ENCODE measurements at places on chromosomes 2 and 18. TPM values are rescaled to one million over a fixed set of nuclear protein-coding genes. Genes with fewer than 3 reads are reported as not detected.

DNA sequence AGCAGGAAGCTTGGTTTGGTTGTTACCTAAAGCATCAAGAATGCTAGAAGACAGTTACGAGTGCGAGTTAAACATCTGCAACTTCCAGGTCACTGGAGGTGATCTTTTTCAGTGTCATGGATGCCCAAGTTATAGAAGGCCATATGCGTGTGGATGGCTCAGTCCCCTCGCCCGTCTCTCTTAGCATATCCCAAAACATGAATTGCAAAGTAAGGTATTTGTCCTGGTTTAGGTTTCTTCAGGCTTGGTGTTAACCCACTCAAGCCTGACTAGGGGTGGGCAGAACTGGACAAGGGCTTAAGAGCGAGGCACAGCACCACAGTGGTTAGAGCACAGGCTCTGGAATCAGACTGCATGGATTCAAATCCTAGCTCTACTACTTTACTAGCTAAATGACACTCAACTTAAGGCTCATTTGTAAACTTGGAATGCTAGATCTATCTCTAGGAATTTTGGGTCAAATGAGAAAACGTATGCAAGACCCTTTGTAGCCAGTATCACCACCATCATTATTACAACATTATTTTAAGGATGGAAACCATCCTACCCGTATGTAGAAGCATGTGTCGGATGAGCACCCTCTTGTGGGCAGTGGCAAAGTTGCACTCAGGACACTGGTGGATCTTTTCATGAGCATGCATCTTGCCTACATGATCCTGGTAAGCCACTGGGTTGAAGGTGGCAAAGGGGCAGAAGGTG lies 11.2 kb downstream of the ZNF142 start:
- peaks cover 41% of the 10 kb centered on the region for H3K36me3 ChIP-seq
- H3K4me3 ChIP-seq, result no peak overlapping the region
- peak; percentile 45 for DNase-seq
- H3K4me1 ChIP-seq, result no peaks in the 10 kb centered on the region

DNA sequence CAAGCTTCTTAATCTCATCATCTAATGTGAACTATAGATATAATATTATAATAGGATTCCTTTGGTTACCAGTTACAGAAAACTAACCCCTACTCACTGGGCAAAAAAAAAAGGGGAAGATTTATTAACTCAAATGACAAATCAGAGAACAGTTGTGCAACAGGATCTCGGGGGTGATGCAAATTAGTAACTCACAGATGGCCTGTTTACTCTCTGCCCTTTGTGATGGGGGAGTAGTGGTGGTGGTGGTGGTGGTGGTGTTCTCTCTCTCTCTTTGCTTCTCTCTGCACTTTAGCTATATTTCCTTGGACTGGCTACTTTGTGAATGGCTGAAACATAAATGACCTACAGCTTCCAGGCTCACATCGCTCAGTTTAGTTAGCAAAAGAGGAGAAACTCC lies 59.0 kb downstream of the TMEM247 start:
- H3K36me3 ChIP-seq, result no peaks in the 10 kb centered on the region
- H3K27ac ChIP-seq, result peak overlapping the region; percentile 95
- H3K4me1 ChIP-seq, result peaks cover 12% of the 10 kb centered on the region
- no peaks in the 10 kb centered on the region for H3K27me3 ChIP-seq

DNA sequence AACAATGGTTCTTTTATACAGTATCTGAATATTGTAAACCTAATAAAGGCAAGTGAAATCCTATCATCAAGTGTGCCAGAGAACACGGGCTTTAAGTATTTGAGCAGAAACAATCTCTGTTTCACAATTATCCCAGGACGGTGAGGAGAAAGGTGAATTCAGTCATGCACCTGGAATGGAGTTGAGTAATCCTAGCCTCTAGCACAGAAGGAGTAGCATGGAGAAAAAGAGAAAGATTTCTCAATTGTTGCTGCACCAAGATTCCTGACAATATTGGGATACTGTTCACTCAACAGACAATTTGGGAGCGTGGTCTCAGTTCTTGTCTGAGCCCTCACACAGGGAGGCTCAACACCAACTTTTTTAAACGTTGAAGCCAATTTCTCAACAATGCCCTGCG lies 510.6 kb downstream of the SOX11 start:
- H3K36me3 ChIP-seq, result no peaks in the 10 kb centered on the region
- DNase-seq, result no peak
- no peaks in the 10 kb centered on the region for H3K4me1 ChIP-seq
- H3K27ac ChIP-seq, result no peak overlapping the region

DNA sequence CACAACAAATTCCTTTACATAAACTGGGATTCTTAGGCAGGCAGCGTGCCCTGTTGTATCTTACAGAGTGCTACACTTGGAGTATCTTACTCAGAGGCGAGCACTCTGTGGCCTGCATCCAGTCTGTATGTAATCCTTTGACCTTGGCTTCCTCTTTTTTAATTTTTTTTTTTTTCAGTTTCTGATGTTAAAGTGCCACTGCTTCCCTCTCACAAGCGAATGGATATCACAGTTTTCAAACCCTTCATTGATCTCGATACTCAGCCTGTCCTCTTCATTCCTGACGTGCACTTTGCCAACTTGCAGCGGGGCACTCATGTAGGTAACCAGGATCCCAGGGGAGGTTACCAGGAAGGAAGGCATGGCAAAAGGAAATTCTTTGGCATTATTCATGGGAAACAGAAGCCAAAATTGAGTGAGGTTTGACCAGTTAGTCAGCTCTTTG lies 40.4 kb downstream of the GRHL1 start:
- no peak overlapping the region for H3K27ac ChIP-seq
- H3K36me3 ChIP-seq, result no peaks in the 10 kb centered on the region
- DNase-seq, result no peak
- no peak overlapping the region for H3K4me3 ChIP-seq
- no peaks in the 10 kb centered on the region for H3K27me3 ChIP-seq
- H3K4me1 ChIP-seq, result peaks cover 4% of the 10 kb centered on the region

DNA sequence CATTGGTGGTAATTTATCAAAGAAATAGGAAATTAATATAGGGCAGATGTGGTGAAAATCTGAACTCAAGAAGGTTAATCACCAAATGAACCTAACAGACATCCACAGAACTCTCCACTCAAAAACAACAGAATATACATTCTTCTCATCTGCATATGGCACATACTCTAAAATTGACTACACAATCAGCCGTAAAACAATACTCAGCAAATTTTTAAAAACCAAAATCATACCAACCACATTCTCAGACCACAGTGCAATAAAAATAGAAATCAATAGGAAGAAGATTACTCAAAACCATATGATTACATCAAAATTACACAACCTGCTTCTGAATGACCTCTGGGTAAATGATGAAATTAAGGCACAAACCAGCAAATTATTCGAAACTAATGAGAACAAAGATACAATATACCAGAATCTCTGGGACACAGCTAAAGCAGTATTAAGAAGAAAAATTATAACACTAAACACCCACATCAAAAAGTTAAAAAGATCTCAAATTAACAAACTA lies 31.0 kb downstream of the RBM43 start:
- H3K27me3 ChIP-seq, result no peaks in the 10 kb centered on the region
- H3K36me3 ChIP-seq, result no peaks in the 10 kb centered on the region
- no peak for DNase-seq
- no peak overlapping the region for H3K27ac ChIP-seq

DNA sequence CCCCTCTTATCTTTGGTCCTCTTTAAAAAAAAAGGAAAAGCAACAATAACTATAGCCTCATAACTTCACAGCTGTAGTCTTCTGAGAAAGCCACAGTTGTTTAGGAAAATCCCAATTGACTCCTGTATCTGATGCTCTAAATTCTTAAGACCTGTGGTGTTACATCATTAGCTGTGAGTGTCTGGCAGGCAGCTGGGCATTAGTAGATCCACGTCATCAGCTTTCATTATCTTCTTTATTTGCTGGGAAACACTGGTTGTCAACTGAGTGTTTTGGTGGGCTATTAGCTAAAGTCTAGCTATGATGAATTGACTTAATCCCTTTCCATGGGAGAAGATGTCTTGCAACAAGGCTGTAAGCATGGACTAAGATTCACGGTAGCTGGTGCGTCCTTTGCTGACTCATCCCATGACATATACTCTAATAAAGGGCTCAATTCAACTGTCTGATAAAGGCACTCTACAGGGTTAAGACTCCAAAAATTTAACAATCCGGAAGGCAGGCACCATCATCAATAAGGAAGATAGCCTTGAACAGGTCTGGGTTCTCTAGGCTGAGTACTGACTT lies 517.2 kb downstream of the PLCL1 start:
- no peaks in the 10 kb centered on the region for H3K36me3 ChIP-seq
- H3K4me1 ChIP-seq, result no peaks in the 10 kb centered on the region
- peaks cover 8% of the 10 kb centered on the region for H3K27me3 ChIP-seq
- DNase-seq, result no peak

DNA sequence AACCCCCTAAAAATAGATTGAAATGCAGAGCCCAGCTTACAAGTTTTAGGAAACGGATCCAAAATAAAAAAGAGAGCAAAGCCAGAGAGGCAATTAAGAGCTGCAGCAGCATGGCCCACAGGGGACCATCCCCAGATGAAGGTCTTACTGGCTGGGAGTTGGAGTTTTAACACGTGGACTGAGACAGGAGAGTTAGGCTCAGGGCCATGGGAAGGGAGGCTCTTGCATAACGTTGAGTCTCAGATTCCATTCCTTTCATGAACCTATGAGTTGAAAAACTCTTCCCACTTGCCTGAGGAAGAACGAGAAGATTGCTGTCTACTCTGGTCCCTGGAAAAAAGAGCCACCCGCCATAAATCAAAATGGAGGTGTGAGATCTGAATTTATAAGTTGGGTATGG lies 101.8 kb upstream of the NDUFV2 start:
- no peaks in the 10 kb centered on the region for H3K27me3 ChIP-seq
- no peak overlapping the region for H3K4me3 ChIP-seq
- DNase-seq, result no peak
- H3K36me3 ChIP-seq, result no peaks in the 10 kb centered on the region

- H3K4me3 ChIP-seq, result no peak overlapping the region
- no peaks in the 10 kb centered on the region for H3K4me1 ChIP-seq
- H3K27me3 ChIP-seq, result no peaks in the 10 kb centered on the region
- H3K36me3 ChIP-seq, result no peaks in the 10 kb centered on the region
- DNase-seq, result no peak
Observed at GRCh38 chr2:207778298-207778882, 8.7 kb upstream of the FZD5 start.

- no peak overlapping the region for H3K27ac ChIP-seq
- H3K4me3 ChIP-seq, result no peak overlapping the region
- no peak for DNase-seq
- no peaks in the 10 kb centered on the region for H3K4me1 ChIP-seq
Observed at GRCh38 chr2:112032224-112032586, 22.9 kb upstream of the TMEM87B start.

DNA sequence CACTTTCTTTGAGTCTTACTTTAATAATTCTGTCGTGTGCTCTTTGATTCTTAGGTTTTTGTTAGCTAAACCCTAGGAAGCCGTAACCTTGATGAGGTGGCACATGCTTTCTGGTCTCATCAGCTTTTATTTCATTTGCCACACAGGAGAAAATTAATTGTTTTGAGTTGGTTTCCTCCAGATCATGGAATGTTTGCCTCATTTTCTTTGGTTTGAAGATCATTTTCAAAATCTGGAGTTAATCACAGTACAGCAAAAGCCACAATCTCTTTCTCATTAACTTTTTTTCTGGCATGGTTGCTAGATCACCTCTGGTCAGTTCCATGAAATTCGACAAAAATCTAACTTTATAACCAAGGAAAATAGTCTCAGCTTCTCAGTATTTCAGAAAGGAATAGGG lies 182.9 kb downstream of the MYO1B start:
- no peak overlapping the region for H3K27ac ChIP-seq
- no peaks in the 10 kb centered on the region for H3K36me3 ChIP-seq
- H3K27me3 ChIP-seq, result no peaks in the 10 kb centered on the region
- DNase-seq, result no peak
- no peaks in the 10 kb centered on the region for H3K4me1 ChIP-seq

GRCh38 chr2:200422532-200423261 lies 87.2 kb downstream of the KCTD18 start:
- H3K36me3 ChIP-seq, result no peaks in the 10 kb centered on the region
- H3K27ac ChIP-seq, result no peak overlapping the region
- no peaks in the 10 kb centered on the region for H3K4me1 ChIP-seq
- no peak overlapping the region for H3K4me3 ChIP-seq
- DNase-seq, result no peak

GRCh38 chr2:143692162-143692561 lies 562.9 kb downstream of the ARHGAP15 start:
- no peaks in the 10 kb centered on the region for H3K4me1 ChIP-seq
- H3K36me3 ChIP-seq, result no peaks in the 10 kb centered on the region
- H3K4me3 ChIP-seq, result no peak overlapping the region
- H3K27ac ChIP-seq, result peak overlapping the region; percentile 55
- no peak for DNase-seq

DNA sequence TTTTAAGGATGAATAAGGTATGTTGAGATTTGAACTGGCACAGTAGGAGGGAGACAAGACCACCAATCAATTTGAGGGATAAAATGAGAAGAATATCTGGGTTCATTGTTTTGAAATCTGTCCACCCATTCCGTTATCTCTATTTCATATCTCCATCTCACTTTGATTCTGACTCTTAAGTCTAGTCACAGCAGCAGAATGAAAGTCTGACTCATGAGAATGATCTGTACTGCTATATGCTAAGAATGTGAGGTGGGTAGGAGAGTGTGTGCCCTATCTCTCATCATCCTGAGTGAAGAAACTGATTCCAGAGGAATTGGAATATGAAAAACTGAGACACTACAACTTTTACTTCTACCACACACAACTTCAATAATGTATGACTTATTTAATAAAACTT lies 1994.5 kb upstream of the PIK3C3 start:
- no peak overlapping the region for H3K27ac ChIP-seq
- no peaks in the 10 kb centered on the region for H3K36me3 ChIP-seq
- H3K4me3 ChIP-seq, result no peak overlapping the region
- H3K4me1 ChIP-seq, result no peaks in the 10 kb centered on the region
- no peak for DNase-seq

- H3K4me3 ChIP-seq, result no peak overlapping the region
- no peak for DNase-seq
- no peaks in the 10 kb centered on the region for H3K4me1 ChIP-seq
- H3K27me3 ChIP-seq, result no peaks in the 10 kb centered on the region
- no peaks in the 10 kb centered on the region for H3K36me3 ChIP-seq
Observed at GRCh38 chr2:215815960-215816359, 197.4 kb downstream of the MREG start.

GRCh38 chr2:30747206-30747605 lies 60.0 kb downstream of the CAPN13 start:
- H3K4me1 ChIP-seq, result no peaks in the 10 kb centered on the region
- no peak overlapping the region for H3K27ac ChIP-seq
- H3K4me3 ChIP-seq, result no peak overlapping the region
- H3K27me3 ChIP-seq, result no peaks in the 10 kb centered on the region

CNDP1 gene
- not detected for total RNA-seq

ARHGAP28 gene
- total RNA-seq, result 3.6 TPM

PPP4R3B gene
- 65.1 TPM for total RNA-seq
